Amniotic epithelial cell (primary cell): ENCODE measurements at places on chromosomes 13 and 19.

GRCh38 chr13:113166266-113166665 is 7.8 kb downstream of the PROZ start:
- DNase-seq, result no peak

GRCh38 chr13:80033286-80033685 is 307.6 kb downstream of the SPRY2 start:
- peak; percentile 19 for DNase-seq

GRCh38 chr13:111456452-111457230 is 136.2 kb downstream of the TEX29 start:
- no peak for DNase-seq

DNA sequence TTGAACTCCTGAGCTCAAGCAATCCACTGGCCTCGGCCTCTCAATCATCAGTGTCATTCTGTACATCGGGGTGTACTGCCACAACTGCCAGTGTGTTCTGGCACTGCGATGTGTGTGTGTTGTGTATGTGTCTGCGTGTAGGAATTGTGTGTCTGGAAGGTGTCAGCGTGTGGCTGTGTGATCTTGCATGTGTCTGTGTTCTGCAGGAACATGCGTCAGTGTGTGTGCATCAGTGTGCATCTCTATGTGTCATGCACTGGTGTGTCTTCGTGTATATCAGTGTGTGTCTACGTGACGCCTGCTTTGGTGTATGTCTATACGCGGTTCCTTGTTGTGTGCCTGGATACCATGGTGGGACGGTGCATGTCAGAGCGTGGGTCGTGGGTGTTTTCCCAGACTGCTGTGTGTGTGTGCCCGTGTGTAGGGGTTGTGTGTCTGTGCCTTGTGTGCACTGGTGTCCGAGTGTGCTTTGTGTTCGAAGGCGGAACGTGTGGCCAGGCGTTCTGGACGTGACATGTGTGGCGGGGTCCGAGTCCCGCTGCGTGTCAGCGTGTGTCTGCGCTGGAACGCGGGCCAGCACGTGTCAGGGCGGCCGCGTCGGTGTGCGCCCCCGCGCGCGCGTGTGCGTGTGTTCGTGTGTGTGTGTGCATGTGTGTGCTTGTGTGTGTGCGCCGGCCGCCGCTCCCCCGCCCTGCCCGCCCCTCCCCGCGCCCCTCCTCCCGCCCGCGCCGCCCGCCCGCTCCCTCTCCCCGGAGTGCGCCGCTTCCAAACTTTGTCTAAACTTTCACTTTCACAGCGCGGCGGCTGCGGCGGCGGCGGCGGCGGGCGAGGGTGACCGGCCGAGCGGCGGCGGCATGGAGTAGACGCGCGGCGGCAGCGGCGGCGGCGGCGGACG is at the start of gene NFIX:
Gene NFIX, plus strand, starts transcription at position 775 of the 895 bp plus-strand sequence. CDS start 363 bp downstream, outside the sequence.
- DNase-seq, result peak; percentile 32

DNA sequence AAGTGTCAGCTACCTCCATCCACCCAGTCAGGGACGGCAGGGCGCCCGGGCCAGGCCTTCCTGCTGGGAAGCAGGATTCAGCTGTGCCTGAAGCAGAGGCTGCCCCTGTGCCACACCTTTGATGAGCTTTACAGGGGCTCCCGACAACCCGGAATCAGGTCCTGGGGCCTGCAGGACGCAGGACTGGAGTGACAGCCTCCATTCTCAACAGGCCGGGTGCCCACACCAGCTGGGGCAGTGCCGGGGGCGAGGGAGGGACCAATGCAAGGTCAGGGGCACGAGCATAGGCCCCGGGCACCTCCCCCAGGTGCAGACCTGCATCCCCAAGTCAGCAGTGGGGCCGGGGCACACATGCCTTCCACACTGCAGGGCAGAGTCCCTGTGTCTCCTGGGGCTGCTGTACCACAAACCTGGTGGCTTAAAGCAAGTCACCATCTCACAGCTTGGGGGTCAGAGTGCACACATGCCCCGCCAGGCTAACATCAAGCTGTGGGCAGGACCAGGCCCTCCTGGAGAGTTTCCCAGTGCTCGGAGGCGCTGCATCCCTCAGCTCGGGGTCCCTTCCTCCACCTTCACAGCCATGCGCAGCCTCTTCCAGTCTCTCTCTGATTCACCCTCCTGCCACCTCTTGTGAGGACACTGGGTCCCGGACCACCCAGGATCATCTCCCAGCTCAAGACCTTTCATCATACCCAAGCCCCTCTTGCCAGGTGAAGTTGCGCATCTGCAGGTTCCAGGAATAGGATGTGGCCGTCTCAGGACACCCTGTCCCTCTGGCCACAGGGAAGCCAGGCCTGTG is 13.4 kb downstream of the UBXN6 start:
- no peak for DNase-seq

GRCh38 chr19:31470952-31471351 is 121.7 kb upstream of the TSHZ3 start:
- DNase-seq, result no peak

DNA sequence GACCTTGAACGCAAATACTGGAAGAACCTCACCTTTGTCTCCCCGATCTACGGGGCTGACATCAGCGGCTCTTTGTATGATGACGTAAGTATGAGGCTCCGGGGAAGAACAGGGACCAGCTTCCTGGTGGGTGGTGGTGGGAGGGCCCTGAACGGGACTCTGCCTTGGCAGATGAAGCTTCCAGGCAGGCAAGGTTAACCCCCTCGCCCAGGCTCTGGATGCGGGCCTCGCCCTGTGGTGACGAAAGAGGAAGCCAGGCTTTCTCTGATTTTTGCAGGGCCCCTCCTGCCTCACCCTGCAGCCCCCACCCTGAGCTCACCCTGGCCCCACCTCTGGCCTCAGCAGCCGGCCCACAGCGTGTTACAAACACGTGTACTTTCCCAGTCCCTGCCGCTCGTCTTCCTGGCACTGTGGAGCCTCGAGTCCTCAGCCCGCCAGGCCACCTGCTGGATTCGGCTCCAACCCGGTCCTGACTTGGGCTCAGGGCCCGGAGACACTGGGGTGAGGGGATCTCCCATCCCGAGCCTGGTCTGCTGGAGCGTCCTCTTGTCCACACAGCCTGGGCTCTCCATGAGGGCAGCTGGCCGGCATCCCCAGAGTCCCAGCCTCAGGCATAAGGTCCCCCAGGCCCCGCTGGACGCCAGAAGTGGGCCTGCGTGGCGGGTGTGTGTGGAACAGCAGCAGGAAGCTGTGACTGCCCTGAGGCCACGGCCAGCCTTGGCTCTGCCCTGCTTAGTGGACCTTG is 72.4 kb downstream of the KDM4B start:
- peak; percentile 67 for DNase-seq

DNA sequence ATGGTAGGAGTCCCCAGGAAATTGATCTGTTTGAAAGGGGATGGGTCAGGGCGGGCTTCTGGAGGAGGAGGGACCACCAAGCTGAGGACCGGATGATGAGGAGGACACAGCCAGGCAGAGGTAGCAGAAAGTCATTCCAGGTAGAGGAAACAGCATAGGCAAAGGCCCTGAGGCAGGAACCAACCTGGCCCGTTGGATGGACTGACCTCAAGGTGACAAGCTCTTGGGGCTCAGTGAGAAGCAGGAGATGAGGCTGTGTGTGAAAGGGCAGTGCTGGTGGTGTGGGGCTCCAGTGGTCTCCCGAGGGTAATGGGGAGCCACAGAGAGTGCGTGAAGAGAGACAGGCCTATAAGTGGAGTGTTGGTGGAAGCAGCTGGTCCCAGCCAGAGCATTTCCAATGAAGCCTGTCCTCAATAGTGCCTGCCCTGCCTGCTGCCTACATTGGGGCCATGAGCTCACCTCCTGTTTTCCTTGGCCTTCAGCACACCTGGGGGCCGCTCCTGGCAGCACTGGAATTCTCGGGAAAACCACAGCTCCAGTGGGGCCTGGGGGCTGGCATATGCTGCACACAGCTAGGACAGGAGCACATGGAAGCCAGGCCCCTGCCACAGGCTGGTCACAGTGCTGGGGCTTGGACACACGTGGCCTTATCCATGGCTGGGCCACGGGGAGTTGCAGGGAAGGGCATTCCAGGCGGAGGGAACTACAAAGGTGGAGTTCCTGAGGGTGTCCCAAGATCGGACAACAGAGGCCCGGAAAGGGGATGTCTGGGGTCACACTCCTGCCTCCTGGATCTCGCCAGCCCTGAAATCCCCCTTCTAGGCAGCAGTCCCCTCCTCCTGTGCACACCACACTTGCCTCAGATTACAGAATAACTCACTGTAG is 2.3 kb upstream of the COMP start:
- DNase-seq, result no peak

DNA sequence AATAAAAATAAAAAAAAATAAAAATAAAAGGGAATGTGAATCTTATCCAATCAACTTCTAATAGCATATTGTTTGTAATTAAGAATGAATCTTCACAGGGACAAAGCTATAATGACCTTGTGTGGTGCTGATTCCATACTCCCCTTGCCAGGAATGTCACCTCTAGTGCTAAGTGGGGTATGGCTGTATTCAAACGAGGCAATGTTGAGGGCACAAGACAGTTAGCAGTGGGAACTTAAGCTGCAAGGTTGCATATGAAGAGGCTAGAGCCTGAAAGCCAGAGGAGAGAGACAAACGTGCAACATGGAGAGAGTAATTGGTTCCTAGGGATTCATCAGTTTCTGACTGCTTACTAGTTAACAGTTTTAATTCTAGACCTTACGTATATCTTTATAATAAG is 43.9 kb upstream of the CSNK1A1L start:
- DNase-seq, result no peak

DNA sequence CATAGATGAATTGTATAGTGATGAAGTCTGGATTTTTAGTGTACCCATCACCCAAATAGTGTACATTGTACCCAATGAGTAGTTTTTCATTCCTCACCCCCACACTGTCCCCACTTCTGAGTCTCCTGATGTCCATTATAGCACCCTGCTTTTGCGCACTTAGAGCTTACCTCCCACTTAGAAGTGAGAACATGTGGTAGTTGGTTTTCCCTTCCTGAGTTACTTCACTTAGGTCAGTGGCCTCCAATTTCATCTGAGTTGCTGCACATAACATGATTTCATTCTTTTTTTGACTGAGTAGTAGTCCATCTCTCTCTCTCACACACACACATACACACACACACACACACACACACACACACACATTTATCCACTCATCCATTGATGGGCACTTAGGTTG is 43.2 kb upstream of the ALOX5AP start:
- no peak for DNase-seq

- DNase-seq, result no peak
Measured at GRCh38 chr19:39867133-39867532, 21.0 kb upstream of the FBL start.

DNA sequence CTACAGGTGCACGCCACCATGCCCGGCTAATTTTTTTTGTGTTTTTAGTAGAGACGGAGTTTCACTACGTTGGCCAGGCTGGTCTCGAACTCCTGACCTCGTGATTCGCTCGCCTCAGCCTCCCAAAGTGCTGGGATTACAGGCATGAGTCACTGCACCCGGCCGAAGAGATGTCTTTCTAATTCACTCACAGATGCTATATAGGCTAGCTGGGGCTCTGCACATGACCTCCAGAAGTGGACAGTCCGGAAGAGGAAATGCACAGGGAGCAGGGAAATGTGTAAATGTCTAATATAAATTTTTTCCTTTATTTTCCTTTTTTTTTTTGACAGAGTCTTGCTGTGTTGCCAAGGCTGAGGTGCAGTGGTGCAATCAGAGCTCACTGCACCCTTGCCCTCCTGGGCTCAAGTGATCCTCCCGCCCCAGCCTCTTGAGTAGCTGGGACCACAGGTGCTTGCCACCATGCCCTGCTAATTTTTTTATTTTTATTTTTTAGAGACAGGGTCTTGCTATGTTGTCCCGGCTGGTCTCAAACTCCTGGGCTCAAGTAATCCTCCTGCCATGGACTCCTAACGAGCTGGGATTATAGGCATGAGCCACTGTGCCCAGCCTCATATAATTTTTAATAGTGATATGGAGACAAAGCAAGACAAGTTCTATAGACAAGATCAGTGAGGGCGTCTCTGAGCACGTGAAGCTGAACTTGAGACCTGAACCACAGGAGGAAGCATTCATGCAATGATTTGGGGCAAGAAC is 8.4 kb downstream of the GIPC1 start:
- DNase-seq, result no peak

DNA sequence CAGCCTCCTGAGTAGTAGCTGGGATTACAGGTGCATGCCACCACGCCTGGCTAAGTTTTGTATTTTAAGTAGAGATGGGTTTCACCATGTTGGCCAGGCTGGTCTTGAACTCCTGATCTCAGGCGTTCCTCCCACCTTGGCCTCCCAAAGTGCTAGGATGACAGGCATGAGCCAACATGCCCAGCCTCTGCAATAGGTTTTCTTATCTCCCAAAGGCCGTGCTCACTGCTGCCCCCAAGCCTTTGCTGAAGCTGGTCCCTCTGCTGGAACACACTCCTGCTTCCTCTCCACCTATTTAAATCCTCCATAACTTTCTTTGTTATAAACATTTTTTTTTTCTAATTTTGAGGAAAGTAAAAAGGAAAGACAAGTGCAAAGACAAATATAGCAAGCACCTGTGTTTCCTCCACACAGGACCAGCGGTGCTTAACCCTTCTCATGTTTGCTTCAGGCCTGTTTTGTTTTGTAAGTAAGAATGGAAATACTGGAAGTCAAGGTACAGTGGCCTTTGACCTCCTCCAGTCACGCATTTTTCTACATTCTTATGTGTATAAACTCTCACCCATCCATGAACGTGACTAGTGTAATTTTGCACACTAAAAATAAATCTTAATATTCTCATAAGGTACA is 14.5 kb upstream of the TNFAIP8L1 start:
- peak; percentile 29 for DNase-seq

GRCh38 chr19:39778763-39779162 is at the start of gene LEUTX:
LEUTX (plus strand) TSS chr19:39778854; CDS start chr19:39778921, 67 bp downstream.
- no peak for DNase-seq

GRCh38 chr19:6260376-6260775 is 19.4 kb downstream of the MLLT1 start:
- no peak for DNase-seq

DNA sequence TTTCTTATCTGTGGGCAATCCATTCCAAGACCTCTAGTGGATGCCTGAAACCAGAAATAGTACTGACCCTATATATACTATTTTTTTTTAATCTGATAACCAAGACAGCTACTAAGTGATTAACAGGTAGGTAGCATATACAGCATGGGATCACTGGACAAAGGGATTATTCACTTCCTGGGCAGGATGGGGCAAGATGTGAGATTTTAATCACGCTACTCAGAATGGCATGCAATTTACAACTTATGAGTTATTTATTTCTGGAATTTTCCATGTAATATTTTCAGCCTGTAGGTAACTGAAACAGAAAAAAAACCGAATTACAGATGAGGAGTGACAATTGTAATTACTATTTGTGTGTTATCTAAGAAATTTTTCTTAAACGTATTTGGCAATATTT is 41.2 kb downstream of the ZIC2 start:
- DNase-seq, result no peak

GRCh38 chr13:35191883-35192282 is 249.8 kb downstream of the NBEA start:
- no peak for DNase-seq

GRCh38 chr19:343941-344624 is 513 bp downstream of the MIER2 start:
- DNase-seq, result no peak

DNA sequence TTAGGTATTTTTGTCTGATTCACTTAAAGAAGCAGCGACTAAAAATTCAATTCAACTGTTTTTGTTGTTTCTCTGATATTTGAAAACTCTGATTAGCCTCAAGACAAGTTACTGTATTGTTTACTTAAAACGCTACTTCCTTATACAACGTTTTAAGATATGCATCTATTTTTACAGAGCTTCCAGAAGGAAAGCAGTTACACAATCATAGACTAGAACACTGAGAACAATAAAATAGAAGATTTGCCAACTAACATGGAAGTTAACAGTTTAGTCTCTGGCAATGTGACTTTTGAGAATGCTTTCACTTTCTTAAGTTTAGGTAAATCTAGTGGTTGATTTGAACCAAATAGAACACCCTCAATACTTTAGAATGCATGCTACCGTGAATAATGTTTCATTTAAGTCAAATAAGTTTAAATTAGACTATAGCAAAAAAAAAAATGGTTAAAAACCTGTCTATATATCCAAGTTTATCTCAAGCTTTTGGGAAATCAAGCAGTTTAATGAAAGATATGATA is 614.8 kb downstream of the DACH1 start:
- peak; percentile 40 for DNase-seq
